H9 (cell line): ENCODE measurements at places on chromosomes 4 and X. TPM values are rescaled to one million over a fixed set of nuclear protein-coding genes. Genes with fewer than 3 reads are reported as not detected.

- H3K27me3 ChIP-seq, result no peaks in the 10 kb centered on the region
- no peak overlapping the region for H3K4me3 ChIP-seq
- DNase-seq, result no peak
Measured at GRCh38 chr4:44931720-44932119, 205.4 kb upstream of the GNPDA2 start.

- no peaks in the 10 kb centered on the region for H3K27me3 ChIP-seq
- H3K27ac ChIP-seq, result no peak overlapping the region
- H3K4me1 ChIP-seq, result no peaks in the 10 kb centered on the region; the same call in 1 of the 2 replicates
- no peak overlapping the region for H3K4me3 ChIP-seq
- peaks cover 12% of the 10 kb centered on the region for H3K36me3 ChIP-seq
Measured at GRCh38 chr4:6813725-6814124, 31.2 kb downstream of the KIAA0232 start.

DNA sequence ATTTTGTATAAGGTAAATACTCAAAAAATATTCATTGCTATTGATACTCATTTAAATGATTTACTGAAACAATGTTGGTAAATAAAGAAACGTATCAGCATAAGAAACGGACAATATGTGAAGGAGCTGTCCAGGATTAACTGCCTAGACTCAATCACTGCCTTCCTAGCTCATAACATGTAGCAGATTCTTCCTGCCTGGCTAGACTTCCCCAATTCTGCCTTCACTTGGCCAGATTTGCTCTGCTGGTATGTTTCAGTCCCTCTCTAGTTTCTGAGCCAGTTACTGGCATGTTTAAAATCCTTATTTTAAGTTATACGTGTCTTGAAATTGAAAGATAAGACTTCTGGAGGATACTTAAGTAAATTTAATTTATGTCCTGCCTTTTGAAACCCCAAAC, 740.3 kb downstream of the CENPC start:
- no peaks in the 10 kb centered on the region for H3K27me3 ChIP-seq
- H3K4me1 ChIP-seq, result no peaks in the 10 kb centered on the region
- H3K27ac ChIP-seq, result no peak overlapping the region
- DNase-seq, result no peak
- peaks cover 6% of the 10 kb centered on the region; the same call in 1 of the 2 replicates for H3K36me3 ChIP-seq
- H3K4me3 ChIP-seq, result no peak overlapping the region

GRCh38 chr4:115334736-115335411, 221.5 kb upstream of the NDST4 start:
- H3K36me3 ChIP-seq, result no peaks in the 10 kb centered on the region
- no peak overlapping the region for H3K27ac ChIP-seq
- H3K4me3 ChIP-seq, result no peak overlapping the region
- H3K27me3 ChIP-seq, result no peaks in the 10 kb centered on the region
- H3K4me1 ChIP-seq, result no peaks in the 10 kb centered on the region

DNA sequence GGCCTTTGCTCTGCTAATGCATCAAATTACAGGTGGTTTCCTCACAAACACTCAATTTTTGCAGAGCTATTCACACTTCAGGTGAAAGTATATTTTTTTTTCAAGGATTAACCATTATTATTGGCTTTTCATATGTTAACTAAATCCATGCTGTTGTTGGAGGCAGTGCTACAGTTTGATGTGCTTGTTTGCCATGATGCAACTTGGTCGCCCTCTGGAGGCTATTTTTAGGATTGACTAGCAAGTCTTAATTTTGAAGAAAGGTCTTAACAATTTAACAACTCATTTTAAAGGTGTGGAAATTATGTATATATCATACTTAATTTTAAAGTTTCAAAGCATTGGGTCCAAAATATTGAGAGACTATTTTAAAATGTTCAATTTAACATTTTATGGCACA, 168.8 kb upstream of the FAM47A start:
- H3K4me1 ChIP-seq, result no peaks in the 10 kb centered on the region
- H3K4me3 ChIP-seq, result no peak overlapping the region
- H3K27ac ChIP-seq, result no peak overlapping the region
- H3K27me3 ChIP-seq, result no peaks in the 10 kb centered on the region; the same call in 1 of the 2 replicates
- H3K36me3 ChIP-seq, result no peaks in the 10 kb centered on the region

GRCh38 chr4:35506161-35506560, 738.2 kb downstream of the ARAP2 start:
- H3K4me3 ChIP-seq, result no peak overlapping the region
- no peaks in the 10 kb centered on the region for H3K36me3 ChIP-seq
- H3K27ac ChIP-seq, result no peak overlapping the region

- no peak overlapping the region for H3K4me3 ChIP-seq
- H3K4me1 ChIP-seq, result no peaks in the 10 kb centered on the region; the same call in 1 of the 2 replicates
- no peaks in the 10 kb centered on the region for H3K27me3 ChIP-seq
- DNase-seq, result no peak
- H3K27ac ChIP-seq, result no peak overlapping the region
Measured at GRCh38 chr4:123597586-123597985, 201.0 kb downstream of the SPRY1 start.

GRCh38 chrX:96770315-96770714, 85.7 kb downstream of the DIAPH2 start:
- no peak for DNase-seq
- H3K4me1 ChIP-seq, result no peaks in the 10 kb centered on the region
- no peaks in the 10 kb centered on the region for H3K36me3 ChIP-seq
- no peak overlapping the region for H3K4me3 ChIP-seq

DNA sequence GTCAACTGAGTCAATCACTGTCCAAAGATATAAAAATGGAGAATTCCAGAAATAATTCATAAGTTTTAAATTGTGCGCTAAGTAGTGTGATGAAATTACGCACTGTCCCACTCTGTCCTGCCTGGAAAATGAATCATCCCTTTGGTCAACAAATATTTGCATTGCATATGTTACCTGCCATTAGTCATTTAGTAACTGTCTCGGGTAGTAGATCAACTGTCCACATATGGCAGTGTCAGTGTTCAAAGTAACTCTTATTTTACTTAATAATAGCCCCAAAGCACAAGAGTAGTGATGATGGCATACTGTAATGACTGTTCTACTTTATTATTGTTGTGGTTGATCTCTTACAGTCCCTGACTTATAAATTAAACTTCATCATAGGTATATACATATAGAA, 3.4 kb downstream of the YTHDC1 start:
- H3K27me3 ChIP-seq, result no peaks in the 10 kb centered on the region
- H3K27ac ChIP-seq, result no peak overlapping the region
- no peaks in the 10 kb centered on the region; the same call in 1 of the 2 replicates for H3K4me1 ChIP-seq
- H3K4me3 ChIP-seq, result no peak overlapping the region; the same call in 2 of the 3 replicates
- H3K36me3 ChIP-seq, result peaks cover 26% of the 10 kb centered on the region

DNA sequence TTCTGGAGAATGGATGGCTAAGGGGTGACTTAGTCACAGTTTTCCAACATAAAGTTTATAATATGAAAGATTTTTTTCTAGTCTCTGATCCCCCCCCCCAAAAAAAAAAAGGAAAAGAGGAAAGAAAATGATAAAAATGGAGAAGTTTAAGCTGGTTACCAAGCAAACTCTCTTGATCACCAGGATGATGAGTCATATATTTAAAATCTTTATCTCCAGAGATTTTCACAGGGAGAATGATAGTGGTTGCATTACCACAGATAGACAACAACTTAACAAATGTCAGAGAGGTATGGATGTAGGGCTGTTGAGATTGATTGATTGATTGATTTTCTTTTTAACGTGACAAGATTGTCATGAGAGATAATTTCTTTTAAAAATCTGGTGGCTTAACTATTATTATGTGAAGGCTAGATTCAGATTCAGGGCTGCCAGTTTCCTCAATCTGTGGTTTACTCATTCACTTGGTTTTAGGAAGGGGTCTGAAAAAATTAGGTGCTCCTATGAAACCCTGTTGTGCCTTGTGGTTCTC, 13.3 kb upstream of the TEX13C start:
- DNase-seq, result no peak
- no peaks in the 10 kb centered on the region for H3K36me3 ChIP-seq
- H3K27me3 ChIP-seq, result no peaks in the 10 kb centered on the region
- H3K27ac ChIP-seq, result no peak overlapping the region
- H3K4me3 ChIP-seq, result no peak overlapping the region

DNA sequence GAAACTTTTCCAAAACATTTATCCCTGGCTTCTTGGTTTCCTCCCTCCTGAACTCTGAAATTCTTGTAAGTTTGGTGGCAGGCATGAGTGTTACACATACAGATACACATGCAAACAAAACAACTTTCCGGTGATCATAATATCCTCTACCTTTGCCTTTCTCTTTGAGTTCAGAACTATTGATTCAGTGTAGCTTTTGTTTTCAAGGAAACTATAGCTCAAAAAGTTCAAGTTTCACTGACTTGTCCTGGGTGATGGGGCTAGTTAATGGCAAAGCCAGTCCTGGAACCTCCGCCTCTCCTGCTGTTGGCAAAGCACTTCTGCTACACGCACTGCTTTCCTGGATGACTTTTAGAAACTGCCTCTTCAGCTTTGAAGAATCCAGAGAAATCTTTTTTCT, 177.3 kb upstream of the FAT1 start:
- H3K36me3 ChIP-seq, result no peaks in the 10 kb centered on the region
- no peak for DNase-seq
- H3K27ac ChIP-seq, result no peak overlapping the region
- no peaks in the 10 kb centered on the region for H3K27me3 ChIP-seq
- no peak overlapping the region for H3K4me3 ChIP-seq

DNA sequence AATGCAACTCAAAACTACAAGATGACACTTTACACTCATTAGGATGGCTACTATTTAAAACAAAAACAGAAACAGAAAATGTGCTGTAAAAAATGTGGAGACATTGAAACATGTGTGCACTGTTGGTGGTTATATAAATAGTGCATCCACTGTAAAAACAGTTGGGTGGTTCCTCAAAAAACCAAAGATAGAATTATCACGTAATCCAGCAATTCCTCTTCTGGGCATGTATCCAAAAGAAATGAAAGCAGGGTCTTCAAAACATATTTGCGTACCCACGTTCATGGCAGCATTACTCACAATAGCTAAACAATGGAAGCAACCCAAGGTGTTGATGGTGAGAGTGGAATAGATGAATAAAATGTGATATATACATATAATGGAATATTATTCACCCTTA, 967.2 kb downstream of the TRAM1L1 start:
- no peaks in the 10 kb centered on the region for H3K36me3 ChIP-seq
- no peak for DNase-seq
- no peaks in the 10 kb centered on the region for H3K27me3 ChIP-seq
- H3K27ac ChIP-seq, result no peak overlapping the region
- H3K4me1 ChIP-seq, result no peaks in the 10 kb centered on the region

DNA sequence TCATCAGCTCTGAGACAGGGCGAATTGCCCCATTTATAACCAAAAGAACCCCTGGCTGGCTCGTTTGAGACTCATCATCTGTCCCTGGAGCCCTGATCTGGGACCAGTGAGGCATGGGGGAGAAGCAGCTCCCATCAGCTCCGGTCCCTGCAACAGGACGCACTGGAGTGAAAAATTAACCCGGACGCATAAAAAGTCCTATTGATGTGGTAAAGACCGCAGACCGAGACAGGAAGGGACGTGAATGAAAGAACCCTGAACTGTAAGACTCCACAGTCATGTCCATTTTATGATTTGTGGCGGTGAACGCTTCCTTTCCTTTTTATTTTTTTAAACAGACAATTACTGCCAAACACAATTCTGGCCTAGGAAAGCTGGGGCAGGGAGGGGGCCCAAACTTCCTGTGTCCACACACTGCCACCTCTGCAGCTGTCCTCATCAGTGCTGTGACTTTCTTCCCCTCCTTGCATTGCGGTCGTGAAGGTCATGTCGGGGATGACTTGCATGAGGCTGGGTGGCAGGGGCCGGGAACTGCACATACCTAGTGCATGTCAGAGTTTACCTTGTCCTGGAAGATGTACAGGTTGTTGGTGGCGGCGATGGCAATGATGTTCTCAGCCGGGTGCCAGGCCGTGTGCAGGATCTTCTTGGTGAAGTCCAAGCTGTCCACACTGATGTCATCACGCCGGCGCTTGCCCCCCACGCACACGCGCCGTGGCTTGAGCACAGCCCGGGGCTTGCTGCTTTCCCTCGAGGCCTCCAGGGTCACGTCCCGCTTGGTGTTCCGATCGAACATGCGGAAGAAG, 53.3 kb downstream of the WFS1 start:
- no peaks in the 10 kb centered on the region for H3K4me1 ChIP-seq
- no peak overlapping the region for H3K4me3 ChIP-seq
- no peaks in the 10 kb centered on the region for H3K27me3 ChIP-seq
- peaks cover 5% of the 10 kb centered on the region; the same call in 1 of the 2 replicates for H3K36me3 ChIP-seq
- no peak for DNase-seq

DNA sequence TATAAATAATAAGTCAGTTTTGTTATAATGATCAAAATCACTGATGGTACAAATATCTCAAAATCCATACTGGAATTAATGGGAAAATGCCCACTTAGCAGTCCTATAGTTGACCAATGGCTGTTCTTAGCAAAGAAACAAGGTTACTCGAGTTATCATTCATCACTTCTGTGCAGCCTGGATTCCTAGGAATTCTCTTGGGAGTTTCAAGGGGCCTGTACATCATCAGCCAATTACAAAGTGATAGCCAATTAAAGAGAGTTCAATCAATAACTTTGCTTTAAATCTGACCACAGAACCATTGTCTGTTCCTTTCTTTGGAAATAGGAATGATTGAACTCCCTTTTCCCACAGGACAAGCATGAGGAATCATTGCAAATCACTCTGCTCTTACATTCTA, 205.5 kb downstream of the PCDH19 start:
- H3K4me1 ChIP-seq, result no peaks in the 10 kb centered on the region; the same call in 1 of the 2 replicates
- no peaks in the 10 kb centered on the region for H3K27me3 ChIP-seq
- DNase-seq, result no peak

- no peaks in the 10 kb centered on the region for H3K27me3 ChIP-seq
- no peak for DNase-seq
- no peak overlapping the region for H3K27ac ChIP-seq
Measured at GRCh38 chr4:110663738-110664444, 41.0 kb upstream of the PITX2 start.

GRCh38 chr4:3791256-3791655, 25.1 kb downstream of the ADRA2C start:
- DNase-seq, result no peak
- H3K27me3 ChIP-seq, result no peaks in the 10 kb centered on the region
- H3K27ac ChIP-seq, result no peak overlapping the region
- H3K4me1 ChIP-seq, result no peaks in the 10 kb centered on the region; the same call in 1 of the 2 replicates
- H3K4me3 ChIP-seq, result no peak overlapping the region

DNA sequence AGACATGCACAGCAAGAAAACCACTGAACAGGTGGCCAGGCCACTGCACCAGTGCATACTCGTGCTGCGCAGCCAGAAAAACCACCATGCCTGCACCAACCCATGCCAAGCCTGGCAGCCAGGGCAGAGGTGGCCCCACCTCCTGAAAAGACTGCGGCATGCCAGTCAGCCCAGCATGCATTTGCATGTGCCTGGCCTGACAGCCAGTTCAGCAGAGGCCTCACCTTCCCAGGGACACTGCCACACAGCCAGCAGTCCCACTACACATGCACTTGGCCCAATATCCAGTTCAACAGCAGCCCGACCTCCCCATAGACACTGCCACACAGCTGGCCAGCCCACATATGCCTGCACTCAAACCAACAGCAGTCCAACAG, 43.5 kb upstream of the DDX60 start:
- no peaks in the 10 kb centered on the region for H3K27me3 ChIP-seq
- H3K27ac ChIP-seq, result no peak overlapping the region
- H3K4me3 ChIP-seq, result no peak overlapping the region
- no peak for DNase-seq
- H3K4me1 ChIP-seq, result no peaks in the 10 kb centered on the region
- no peaks in the 10 kb centered on the region for H3K36me3 ChIP-seq

TRIM61 gene
- 0.52 and 0.68 TPM in 2 replicates for total RNA-seq

MAGEA10 gene
- total RNA-seq, result not detected in 2 replicates

FAM47A gene
- not detected in 2 replicates for total RNA-seq

CCNA2 gene
- 89.0 and 89.2 TPM in 2 replicates for total RNA-seq

ADH1A gene
- not detected in 2 replicates for total RNA-seq

SMPX gene
- total RNA-seq, result not detected in 2 replicates

PWWP3B gene
- 0.13 and 0.26 TPM in 2 replicates for total RNA-seq

FTSJ1 gene
- 49.4 and 52.8 TPM in 2 replicates for total RNA-seq

RIBC1 gene
- total RNA-seq, result 1.0 and 1.2 TPM in 2 replicates

PPEF2 gene
- not detected in 2 replicates for total RNA-seq
